OCI-LY7 (cell line): ENCODE measurements at places on chromosomes 5 and 9.

- DNase-seq, result peak; percentile 44
These were observed 21.3 kb downstream of the WNK2 start for GRCh38 chr9:93205045-93205768.

DNA sequence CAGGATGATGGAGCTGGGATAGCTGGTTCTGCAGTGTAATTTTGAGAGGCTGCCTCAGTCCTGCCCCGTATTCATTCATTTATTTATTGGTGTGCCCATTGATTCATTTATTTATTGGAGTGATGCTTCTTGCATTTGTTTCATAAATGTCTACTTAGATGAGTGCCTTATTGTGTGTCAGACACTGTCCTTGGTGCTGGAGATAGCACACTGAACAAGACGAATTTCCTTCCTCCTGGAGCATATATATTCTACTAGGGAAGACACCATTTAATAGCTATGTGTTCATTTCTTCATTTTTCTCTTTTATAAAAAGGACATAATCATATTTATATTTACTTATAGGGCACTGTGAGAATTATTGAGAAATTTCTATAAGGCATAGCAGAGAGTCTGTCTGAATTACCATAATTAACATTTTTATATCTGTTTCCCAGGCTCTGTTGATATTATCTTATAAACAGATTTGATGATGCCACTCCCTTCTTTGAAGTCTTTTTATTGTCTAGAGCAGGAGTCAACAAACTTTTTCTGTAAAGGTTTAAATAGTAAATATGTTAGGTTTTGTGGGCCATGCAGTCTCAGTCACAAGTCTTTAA, 433.9 kb upstream of the ZNF608 start:
- no peak for DNase-seq

DNA sequence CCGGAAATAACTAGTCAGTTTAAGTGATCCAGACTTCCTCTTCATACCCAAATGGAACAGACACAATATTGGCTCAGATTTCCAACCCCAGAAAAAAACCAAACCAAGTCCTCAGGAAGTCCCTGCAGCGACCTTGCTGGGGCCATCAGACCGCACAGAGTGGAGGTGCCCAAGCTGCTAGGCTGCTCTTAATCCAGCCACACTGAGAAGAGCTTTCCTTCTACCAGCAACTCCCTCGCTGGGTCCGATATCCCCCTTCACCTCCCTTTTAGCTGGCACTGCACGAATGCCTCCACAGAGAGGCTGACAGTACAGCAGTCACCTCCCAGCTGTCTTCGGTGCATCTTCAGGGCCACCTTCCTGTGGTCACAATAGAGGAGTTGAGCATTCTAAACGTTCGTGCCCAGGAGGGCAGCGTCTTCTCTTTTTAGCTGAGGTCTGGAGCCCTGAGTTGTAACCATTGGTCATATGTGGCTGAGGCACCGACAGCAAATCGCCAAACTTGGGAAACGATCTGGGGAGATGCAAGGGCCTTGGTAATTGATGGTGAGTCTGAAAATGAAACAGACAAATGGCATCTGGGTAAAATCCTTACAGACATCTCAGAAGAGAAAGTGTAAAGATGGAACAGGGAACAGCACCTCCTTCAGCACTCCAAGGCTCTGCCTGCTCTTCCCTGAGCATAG, 5.7 kb downstream of the NAIF1 start:
- no peak for DNase-seq

GRCh38 chr5:34542818-34543217, 113.3 kb upstream of the RAI14 start:
- no peak for DNase-seq

DNA sequence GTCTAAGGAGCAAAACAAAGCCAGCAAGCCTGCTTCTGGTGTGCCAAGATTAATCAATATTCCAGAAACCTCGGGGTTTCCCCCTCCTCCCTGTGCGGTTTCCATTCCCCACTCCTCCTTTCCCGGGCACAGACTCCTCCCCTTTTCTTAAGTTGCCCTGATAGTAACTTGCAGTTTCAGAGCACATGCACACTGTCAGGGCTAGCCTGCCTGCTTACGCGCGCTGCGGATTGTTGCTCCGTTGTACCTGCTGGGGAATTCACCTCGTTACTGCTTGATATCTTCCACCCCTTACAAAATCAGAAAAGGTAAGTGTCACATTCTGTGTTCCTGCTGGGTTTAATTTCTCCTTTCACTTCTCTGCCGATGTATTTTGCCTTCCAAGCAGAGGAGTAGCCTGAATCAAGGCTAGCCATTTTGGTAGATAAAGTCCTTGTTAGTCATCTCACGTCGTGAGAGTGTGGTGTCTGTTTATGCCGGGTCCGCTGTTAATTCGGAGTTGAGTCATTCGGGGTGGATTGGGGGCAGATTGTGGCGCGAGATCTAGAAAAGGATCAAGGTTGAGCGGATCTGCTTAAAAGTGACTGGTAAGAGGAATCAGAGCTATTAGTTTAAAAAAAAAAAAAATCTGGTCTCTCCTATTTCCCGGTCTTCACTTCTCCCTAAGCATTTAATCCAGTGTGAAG, at the start of gene SLC1A3:
Gene SLC1A3, plus strand, starts transcription at position 179 of the 686 bp plus-strand sequence. CDS start 1,818 bp downstream, outside the sequence.
- DNase-seq, result no peak

- DNase-seq, result no peak
These were observed 862.2 kb downstream of the DTWD2 start for GRCh38 chr5:118126159-118126558.

DNA sequence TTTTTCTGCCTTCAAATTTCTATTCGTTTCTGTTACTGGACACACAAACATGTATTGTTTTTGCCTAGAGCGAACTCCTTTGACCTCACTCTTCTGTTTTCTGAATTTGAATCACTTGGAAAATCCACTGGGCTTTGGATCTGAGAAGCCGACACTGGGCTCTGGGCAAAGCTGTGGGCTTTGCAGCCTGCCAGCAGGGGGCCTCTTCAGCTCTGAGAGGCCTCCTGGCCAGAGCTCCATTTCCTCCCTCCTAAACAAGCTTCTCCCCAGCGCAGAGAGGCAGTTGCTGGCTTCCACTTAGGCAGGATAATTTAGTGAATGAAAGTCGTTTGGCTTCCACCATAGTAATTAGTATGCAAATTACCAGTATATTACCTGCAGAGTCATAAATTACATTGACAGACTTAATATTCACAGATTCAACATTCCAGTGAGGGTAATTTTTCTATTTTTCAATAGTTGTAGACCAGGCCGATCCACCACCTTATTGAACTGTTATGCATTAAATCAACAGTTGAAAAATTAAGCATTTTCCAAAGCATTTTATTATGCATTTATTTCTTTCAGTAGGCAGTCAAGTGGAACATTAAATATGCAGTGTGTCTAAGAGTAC, 104.0 kb upstream of the ZNF366 start:
- peak; percentile 57 for DNase-seq

DNA sequence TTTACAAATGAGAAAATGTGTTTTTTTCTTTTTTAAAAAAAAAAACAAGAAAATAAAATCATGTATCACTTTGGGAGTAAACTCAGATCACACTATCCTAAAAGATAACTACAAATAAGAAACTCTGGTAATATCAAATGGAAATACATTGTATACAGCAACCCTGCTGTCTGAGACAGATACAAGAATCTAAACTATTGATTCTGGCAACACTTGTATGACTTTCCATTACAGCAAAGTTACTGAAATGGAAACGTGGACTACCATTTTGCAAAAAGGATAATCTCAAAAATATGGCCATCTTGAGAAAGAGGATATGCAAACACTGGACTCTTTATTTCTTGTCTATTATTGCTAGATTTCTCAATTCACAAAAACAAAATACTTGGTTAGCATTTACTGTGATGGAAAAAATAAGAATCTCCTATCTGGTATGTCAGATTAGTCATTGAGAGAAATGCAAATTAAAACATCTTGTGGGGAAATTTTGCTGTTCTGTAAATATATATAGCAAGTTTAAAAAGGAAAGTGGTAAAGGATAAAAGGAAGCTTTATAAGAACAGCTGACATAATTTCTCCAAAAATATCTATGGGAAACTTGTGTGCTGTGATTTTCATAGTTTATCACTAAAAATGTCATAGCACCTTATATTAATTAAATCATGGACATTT, 112.9 kb upstream of the FER start:
- DNase-seq, result no peak

GRCh38 chr9:120567874-120568273, 12.1 kb downstream of the CDK5RAP2 start:
- no peak for DNase-seq

- DNase-seq, result peak; percentile 89
These were observed 59.6 kb downstream of the C9orf152 start for GRCh38 chr9:110148384-110148783.

- DNase-seq, result no peak
These were observed 19.3 kb downstream of the KYAT1 start for GRCh38 chr9:128862401-128862851.

DNA sequence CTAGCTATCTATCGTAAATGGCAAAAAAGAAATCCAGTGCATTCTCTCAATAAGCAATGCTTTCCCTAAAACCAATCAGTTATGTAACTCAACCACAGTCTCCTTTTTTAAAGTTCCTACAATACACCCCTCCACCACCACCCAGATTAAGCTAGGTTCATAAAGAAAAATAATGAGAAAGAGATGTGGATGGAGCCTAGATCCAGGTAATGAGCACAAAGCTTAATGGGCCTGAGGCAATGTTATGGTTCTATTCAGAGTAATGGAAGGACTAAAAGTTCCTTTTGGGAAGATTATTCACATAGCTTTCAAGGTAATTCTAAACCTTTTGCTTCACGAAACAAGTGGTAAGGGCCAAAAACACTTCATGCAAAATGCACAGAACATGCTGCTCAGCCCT, 113.5 kb downstream of the MPDZ start:
- DNase-seq, result no peak

DNA sequence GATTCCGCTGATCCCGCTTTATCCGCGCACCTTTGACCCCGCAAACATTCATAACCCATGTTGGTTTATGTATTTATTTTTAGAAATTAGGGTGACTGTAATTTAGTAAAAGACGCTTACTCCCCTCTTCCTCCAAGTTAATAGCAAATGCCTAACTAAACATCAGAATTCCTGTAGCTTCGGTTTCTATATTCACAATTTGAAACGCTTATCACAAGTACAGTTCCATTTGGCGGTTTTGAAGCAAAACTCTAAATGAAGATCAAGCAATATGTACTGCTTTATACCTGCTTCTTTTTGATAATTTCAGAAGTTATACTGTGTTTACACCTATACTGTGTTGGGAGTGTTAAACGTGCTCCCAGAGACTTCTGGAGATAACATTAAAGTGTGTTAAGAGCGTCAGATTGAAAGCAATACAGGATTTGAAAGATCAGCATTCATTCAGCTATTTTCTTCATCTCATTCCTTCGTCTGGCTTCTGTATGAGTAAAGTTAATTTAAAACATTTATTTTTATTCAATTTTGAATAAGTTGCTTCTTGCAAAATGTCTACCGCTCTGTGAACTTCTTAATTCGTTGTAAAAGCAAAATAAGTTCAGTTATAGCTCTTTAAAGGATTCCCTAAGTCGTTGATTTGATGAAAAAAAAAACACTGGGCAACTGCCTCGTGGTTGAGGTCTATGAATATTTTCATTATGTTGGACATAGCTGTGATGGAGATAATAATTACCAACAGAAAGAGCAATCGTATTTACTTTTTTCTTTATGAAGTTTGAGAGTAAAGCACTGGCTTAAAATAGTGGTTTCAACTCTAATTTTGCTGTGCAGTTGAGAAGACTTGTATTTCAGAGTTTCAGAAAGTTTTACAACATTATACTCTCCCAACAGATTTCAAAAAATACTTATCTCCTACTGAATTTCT, 2.5 kb downstream of the PRDM6 start:
- DNase-seq, result no peak

- DNase-seq, result no peak
These were observed 24.6 kb upstream of the BARX1 start for GRCh38 chr9:93979721-93980120.

DNA sequence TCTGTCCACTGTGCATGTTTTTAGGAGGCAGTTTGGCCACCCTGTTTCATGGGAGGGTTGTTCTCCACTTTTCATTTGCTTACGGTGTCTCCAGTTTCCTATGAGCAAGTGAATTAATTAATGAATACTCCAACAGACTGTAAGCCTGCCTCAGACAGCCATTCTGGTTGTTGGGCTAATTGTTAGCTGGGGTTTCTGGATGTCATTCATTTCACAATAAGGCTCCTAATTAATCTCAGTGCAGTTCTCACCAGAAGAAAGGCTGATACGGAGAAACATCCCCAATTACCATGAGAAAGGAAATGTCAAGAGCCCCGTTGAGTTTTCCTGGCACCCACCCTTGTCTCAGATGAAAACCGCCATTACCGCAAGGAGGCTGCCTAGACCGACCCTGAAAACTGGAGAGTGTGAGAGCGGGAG, 75.8 kb downstream of the MAP1B start:
- DNase-seq, result no peak

- DNase-seq, result no peak
These were observed 135.7 kb downstream of the ADAMTS2 start for GRCh38 chr5:179209359-179210150.

DNA sequence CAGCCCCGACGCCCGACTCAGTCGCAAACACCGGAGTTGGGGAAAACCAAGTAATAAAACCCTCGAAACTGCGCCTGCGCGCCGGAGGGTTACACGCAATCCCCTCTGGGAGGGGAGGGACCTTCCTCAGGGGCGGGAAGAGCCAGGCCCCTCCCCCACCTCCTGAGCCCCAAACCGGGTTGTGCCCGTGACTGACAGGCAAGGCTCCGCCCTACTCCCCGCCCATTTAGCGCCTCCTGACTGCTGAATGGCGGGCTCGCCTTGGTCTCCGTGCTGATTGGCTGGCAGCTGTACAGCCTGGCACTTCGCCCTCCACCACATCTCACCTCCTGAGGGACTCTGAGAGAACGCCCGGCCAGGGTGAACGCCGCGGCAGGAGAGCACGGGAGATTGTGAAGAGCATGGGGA, at the start of gene PRDM9:
Gene PRDM9, plus strand, starts transcription at position 332 of the 408 bp plus-strand sequence. CDS start 1,425 bp downstream, outside the sequence.
- DNase-seq, result no peak

GRCh38 chr9:92512622-92513021, 23.2 kb downstream of the ECM2 start:
- DNase-seq, result no peak

- DNase-seq, result peak; percentile 64
These were observed 9.9 kb downstream of the PTCH1 start for GRCh38 chr9:95506678-95507463.

- no peak for DNase-seq
These were observed 35.3 kb upstream of the SMARCA2 start for GRCh38 chr9:1979741-1980367.

DNA sequence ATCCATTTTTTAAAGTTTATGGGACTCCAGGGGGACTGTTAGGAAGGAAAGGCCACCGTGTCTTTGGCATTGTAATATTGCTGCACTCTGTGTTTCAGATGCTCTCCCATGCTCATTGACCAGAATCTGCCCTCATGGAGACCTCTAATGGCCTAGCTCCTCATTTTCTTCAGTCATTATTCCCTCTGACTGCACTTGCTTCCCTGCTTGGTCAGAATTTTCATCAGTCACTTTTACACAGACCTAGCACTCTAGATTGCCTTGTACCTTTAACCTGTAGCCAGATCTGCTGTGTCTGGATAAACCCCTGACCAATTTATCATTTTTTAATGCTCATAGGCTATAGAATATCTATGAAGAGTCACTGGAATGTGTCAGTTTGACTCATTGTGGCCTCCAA, 155.5 kb upstream of the NUDT12 start:
- no peak for DNase-seq
